Renal cortical epithelial cell (primary cell): ENCODE measurements at places on chromosomes 1 and 21.

DNA sequence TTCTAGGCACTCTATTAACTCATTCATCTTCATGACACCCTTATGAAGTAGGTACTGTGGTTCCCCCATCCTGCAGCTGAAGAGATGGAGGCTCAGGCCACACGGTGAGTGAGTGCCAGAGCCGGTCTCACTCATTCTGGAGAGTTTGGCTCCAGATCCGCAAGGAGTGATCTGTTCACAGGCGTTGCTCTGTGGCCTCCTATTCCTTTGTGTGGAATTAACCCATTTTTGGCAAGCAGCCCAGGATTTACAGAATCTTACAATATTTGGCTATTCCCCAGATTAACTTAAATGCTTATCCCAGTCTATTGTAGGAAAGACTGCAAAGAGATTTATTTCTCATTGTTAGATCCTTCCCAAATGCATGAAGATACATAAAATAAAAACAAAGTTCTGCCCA is 29.6 kb downstream of the KIAA0040 start:
- DNase-seq = no peak

DNA sequence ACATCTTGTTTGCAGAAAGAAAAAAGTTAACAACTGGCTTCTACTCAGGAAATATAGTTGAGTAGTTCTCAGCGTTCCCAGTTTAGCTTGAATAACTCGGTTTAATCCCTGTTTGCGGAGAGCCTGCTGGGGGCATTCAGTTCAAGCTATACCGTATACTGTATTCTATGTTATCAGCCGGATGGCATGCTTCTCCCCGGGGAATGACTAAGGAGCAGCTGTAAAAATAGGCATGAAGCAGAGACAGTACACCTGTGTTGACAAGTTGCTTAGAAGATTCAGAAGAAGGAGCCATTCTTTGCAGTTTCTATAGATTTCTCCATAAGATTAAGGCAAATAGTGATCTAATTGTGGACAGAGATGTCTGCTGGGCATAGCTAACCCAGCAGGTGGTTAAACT is 267.8 kb upstream of the NCAM2 start:
- DNase-seq = no peak

- DNase-seq = no peak
Observed at GRCh38 chr21:15825700-15826099, 95.9 kb downstream of the USP25 start.

GRCh38 chr1:230972855-230973271 is 5.8 kb downstream of the TTC13 start:
- DNase-seq = no peak
